ENCODE measurements at places on chromosomes 7 and 10.

DNA sequence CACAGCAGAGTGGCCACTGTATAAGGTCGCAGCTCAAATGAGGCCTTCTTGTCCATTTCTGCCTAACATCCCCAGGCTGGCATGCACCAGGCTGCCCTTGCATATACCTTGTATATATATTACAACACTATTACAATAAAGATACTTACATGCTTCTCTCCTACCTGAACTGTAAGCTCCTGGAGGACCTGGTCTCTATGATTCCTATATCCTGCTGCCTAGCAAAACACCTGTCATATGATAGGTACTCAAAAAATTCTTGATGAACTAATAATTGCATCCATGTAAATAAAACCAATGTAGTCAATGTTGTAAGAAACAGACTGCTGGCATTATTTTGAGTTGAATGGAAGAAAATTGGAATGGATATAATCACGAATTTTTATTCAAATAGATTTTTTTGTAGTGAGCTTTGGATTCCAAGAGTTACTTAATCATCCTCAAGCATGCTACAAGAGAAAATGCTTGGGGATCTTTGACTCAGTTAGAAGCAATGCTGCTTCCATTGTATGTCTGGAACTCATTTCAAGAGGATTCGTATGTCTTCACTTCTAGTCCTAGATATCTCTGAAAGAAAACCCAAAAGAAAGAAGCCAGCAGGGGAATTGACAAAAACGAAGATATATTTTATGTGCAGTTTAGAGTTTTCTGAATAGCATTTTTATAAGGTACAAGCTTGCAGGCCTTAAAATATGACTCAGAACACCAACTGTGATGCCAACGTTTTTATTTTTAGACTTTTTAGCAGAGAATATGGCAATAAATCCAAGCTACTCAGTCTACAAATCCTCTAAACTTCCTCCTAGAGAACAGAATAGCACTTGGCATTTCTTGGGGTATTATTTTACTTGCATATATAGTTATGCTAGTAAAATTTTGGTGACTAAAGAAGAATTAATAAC, 53.1 kb downstream of the OSBPL3 start:
- no peak for DNase-seq

DNA sequence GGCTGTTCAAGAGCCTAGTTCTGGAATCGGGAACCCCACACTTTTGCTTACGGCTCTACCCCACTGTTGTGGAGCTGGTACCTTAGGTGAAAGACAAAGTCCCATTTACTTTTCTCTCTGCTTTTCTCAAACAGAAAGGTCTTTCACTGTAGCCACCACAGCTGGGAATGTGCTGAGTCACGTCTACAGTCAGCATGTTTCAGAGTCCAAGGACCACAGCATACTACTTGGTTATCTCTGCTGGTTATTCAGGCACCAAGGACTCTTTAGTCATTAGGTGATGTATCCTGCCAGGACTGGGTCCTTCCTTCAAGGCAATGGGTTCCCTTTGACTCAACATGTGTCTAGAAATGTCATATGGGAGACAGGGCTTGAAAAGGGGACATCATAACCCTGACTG, 266.8 kb upstream of the STEAP1 start:
- DNase-seq = no peak

- no peak for DNase-seq
Measured at GRCh38 chr10:6609625-6610024, 29.5 kb upstream of the PRKCQ start.

DNA sequence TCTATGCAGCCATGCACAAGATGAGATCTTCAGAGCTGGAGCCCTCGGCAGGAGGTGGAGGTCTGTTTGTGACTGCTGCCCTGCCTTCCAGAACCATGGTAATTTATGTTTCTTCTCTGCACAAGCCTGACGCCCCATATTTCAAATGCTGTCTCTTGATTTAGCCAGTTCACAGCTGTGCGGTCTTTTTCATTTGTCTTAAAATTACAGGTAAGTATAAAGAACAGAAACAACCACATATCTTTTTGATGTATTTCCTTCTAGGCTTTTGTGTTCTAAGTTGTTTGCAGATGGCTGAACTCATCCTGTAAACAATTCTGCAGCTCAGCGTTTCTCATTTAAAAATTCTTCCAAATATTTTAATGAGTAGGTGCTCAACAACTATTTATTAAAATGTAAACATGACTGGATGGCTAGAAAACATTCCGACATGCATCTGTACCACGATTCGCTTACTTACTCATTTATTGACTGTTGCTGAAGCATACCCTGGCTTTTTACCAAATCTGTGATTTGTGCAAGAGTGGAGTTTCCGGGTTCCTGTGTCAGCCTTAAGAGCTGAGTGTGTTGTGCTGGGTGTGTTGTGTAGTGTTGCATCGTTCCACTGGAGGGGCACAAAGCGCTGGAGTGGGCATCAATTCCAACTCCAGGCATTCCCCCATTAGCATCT, 58.9 kb downstream of the PIP4K2A start:
- no peak for DNase-seq

DNA sequence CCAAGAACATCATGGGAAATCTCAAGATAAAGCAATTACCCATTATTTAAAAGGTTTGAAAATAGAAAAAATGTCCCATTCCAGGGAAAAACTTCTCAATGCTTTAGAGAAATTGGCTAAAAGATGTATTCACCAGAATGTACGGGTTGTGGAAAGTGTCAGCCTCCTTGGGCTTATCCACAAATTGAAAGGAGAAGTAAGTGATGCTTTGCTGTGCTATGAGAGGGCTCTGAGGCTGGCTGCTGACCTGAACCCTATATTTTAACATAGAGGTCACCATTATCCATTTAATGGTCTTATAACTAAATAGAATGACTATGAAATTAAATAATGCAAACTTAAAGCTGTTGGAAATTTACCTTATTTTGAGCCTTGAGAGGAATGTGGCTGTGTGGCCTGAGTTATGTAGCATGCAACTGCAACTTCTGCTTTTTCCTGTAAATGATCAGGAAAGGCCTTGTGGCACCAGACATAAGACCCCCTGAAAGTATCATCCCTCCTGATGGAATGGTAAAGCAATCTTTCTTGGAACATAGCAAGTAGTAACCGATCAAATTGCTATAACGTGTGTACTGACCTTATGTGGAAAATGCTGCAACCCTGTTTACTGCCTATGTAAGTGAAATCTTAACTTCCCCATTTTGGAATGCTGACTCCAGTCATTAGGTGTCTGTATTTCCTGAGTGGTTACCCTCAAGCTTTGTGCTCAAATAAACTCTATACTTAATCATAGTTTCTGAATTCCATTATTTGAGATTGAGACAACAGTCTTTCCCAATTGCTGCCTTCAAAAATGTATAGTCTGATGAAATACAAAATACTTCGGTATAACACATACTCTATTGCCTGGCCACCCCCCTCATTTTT, 6.9 kb downstream of the IFIT1B start:
- DNase-seq = no peak

DNA sequence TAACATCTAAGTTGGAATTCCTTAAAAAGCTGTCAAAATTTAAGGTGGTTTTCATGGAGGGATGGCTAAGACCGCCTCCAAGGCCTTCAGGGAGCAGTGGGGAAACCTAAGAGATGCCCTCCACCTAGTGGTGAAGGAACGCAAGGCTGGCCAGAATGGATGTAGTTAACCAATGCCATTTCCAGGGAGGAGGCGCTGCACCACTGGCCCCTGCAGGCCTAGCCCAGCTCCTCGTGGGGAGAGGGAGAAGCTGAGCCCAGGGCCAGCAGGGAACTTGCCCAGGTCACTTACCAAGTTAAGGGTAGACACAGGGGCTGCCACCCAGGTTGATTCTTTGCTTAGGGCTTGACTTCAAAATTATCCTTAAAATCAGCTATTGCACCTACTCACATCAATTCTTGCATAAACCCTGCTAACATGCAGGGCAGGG, 32.0 kb downstream of the FIGNL1 start:
- no peak for DNase-seq

DNA sequence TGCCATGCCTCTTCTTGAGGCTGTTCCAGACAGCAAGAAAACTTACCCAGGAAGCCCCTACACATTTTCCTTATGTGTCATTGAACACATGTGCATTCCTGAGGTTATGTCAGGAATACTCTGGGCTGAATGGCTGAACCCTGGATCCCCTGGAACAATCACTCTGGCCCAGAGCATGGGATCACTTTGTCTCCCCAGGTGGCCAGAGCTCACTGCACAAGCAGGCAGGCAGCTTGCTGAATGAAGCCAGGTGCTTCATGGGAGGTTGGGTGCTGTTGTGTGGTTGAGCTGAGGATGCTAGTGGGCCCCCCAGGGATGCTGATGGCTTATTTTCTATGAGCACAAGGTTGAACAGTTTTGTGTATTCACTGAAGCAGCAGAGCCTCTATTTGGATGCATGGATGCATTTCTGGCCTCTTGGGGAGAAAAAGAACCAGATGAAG, 54.7 kb upstream of the NPTX2 start:
- DNase-seq = no peak

- DNase-seq = no peak
Measured at GRCh38 chr10:79392020-79392398, 44.7 kb downstream of the PPIF start.

DNA sequence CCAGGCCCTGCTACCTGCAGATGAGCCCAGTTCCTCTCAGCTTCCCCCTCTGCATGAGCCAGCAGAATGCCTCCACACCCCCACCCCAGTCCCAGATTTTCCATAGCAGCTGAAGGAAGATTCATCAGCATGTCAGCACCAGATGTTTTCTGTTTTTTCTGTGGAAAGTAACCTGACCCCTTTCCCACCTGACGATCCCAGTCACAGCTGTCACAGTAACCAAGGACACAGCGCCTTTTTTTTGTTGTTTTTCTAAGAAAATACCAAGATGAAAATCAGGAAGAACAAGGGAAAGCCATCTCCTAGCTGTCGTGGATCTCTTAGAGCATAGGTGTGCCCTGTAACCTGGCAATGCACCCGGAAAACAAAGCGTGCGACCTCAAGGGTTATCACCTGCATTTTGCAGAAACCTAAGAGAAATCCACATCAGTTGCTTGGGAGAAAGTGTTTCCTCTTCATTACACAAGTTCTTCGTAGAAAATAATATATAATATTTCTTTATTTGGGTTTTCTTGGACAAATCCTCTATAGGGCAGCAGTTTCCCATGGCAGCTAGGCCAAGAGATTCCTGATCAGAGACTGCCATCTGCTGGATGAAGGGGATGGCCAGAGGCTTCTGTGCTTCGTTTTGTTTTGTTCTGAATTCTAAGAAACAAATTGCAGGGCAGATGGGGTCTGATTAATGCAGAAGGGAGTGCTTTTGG, 401.9 kb downstream of the TNS3 start:
- DNase-seq = no peak

GRCh38 chr10:84540022-84540616, 211.7 kb downstream of the CCSER2 start:
- DNase-seq = no peak
